ENCODE measurements at places on chromosomes 2 and 18.
A peak's percentile ranks its signal among the peaks of the same experiment; 100 is the strongest.

DNA sequence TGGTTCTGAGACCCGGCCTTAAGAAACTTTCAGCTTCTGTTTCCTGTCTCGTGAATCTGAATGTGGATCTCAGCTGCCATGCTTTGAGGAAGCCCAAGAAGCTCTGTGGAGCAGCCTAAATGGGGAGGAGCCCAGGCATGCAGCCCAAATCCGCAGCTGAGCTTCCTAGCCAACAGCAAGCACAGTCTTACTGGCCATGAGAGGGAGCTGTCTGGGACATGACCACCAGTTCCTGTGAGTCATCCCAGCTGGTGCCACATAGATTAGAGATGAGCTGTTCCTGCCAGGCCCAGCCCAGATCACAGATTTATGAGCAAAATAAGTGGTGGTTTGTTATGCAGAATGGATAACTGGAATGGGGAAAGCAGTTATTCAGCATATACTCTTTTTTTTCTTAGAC lies 224.4 kb upstream of the APCDD1 start:
- peak; percentile 62 for DNase-seq

GRCh38 chr2:164846276-164846675 lies 4.7 kb upstream of the COBLL1 start:
- DNase-seq, result no peak

DNA sequence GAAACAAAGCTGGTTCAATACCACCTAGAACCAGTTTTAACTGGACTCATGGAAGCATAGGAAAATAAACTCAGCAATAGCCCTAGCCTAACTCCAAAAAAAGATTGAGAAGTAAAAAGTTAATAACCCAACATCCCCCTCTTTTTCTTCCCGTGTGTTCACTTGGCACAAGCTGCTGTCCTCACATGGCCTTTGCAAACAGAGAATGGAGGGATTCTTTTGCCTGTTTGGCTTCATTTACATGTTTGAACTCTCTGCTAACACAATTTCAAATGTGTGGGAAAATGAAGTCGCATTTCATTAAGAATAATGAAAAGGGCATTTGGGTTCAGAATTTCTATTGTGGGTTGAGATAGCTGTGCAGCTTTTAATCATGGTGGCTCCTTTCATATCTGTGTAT lies 589.2 kb upstream of the LRRTM1 start:
- no peak for DNase-seq

GRCh38 chr18:7754258-7754657 lies 187.1 kb downstream of the PTPRM start:
- no peak for DNase-seq

GRCh38 chr2:187982668-187983067 lies 309.0 kb upstream of the GULP1 start:
- peak; percentile 90 for DNase-seq

GRCh38 chr2:1750933-1751766 lies 6.8 kb upstream of the PXDN start:
- DNase-seq, result peak; percentile 70

- peak; percentile 39 for DNase-seq
Observed at GRCh38 chr2:146602383-146602782, 1242.4 kb upstream of the ACVR2A start.

DNA sequence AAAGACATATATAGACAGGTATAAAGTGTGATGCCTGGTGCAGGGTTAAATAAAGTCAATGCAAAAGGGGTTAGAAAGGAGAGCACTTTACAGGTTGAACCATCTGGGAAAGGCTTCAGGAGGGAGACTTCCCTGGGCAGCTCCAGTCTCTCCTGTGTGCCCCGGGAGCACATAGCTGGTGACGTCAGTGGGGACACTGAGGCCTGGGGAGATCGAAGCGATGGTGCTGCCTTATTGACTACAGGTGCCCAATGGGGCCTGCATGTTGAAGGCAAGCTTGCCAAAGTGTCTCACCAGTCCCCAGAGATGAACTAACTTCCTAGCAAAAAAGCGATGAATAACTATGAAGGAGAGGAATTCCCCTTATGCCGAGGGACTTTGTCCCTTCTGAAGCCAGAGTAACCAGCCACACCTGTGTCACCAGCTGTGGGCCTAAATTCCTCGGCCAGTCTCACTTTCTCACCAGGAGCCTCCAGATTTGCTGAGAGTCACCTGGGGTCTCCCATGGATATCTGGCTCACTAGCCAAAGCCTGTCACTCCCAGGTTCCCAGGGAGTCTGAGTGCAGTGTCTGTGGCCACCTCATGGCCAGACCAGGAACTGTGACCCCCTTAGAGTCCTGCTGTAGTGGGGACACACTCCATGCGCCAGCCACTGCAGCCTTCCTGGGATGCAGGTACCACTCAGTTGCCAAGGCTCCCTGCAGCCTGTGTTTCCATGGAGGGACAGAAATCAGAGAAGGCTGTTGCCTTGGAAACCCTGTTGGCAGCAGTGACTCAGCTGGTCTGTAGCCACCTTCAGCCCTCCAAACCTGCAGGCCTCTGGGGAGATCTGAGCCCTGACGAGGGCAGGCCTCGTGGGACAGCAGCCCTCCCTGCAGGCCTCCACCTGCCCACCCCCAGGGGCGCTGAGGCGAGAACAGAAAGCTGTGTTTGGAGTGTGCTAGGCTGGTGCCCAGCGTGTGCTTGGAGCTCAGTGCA lies 128.7 kb downstream of the CTIF start:
- no peak for DNase-seq

GRCh38 chr18:66210875-66211274 lies 393.0 kb downstream of the CDH19 start:
- DNase-seq, result no peak

Data from fibroblast of gingiva (primary cell).